CMK (cell line): ENCODE measurements at places on chromosomes 1 and 21.

DNA sequence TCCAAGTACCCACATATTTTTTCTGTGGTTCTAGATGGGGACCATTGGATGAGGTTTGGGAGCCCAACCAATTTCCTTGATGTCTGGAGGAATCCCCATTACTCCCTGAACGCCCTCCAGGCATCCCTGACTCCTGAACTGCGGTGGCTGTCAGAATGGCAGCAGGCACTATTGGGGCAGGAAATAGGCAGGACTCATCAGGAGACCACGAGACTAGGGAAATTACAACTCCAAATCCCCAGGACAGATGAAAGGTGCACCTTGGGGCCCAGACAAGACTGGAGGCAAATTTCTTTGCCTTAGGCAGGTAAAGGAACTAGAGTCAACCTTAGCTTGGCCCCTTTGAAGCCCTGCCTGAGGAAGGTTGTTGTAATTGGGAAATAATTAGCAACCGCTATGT, 1.1 kb downstream of the CGN start:
- no peak for DNase-seq

GRCh38 chr1:110060662-110061060, 9.8 kb downstream of the ALX3 start:
- no peak for DNase-seq

GRCh38 chr1:23393706-23394105, 24.1 kb upstream of the ZNF436 start:
- no peak for DNase-seq

DNA sequence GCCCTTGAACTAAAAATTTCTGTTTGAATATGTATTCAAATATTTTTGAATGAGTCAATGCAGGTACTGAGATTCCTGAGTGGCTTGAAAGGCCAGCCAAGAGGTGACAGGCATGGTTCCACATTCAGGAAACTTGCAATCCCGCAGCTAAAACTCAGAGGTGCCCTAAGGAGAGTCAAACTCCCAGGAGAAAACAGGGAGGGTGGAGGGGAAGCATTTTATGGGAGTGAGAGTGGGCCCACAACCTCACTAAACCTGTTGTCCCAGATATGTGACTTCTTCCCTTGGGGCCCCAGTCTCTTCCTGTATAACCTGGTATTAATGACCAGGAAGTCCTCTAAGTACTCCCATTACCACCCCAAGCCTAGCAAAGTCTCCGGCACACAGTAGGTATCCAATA, 189.6 kb downstream of the PLPP3 start:
- DNase-seq = no peak

- no peak for DNase-seq
Observed at GRCh38 chr1:156511644-156512043, 11.1 kb upstream of the MEF2D start.

DNA sequence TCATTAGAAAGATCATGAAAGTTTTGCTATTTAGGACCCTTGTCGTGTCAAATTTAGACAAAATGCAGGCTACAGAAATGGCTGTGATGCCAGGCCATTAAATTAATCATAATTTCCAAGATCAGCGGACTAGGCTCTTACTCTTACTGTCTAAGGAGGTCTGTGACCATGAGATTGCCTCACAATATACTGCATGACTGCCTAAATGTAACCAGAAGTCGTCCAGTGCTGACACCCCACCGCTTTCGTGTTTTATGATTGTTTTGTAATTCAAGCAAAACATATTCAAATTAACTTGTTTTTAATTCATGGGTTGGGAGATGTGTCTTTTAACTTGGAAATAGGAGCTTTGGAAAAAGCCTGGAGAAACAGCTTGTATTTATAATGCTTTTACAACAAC, 947.5 kb downstream of the BRINP3 start:
- no peak for DNase-seq

- no peak for DNase-seq
Observed at GRCh38 chr1:230284891-230285290, 141.2 kb downstream of the PGBD5 start.

GRCh38 chr21:17495680-17496079, 17.2 kb upstream of the CXADR start:
- no peak for DNase-seq

DNA sequence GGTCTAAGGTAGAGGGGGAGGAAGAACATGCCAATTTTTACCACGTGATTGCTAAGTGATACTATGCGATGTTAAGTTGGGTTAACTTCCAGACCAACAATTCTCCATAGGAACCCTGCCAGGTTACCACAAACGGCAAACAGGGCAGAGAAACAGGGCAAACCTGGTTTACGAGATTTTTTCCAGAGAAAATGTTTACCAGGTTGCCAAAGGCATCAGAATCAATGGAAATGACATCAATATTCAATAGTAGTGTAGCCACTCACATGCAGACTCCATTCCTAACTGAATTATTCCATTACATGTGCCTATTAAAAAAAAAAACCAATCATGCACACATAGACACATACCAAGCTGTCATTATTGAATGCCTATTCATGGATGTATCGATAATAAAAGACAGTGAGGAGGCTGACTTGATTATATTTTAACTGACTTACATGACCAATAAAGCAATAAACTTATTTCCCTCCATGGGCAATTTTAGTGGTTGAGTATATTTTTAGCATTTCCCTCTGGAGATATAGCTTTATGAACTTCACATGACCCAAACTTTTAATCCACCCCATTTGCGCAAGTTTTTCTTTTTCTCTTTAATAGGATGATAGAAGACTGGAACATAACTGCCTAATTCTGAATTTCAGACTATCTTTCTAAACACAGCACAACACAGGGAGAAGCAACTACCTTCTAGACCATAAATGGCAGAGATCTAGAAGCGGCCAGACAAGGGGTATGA, 40.5 kb upstream of the KCNE1 start:
- no peak for DNase-seq

DNA sequence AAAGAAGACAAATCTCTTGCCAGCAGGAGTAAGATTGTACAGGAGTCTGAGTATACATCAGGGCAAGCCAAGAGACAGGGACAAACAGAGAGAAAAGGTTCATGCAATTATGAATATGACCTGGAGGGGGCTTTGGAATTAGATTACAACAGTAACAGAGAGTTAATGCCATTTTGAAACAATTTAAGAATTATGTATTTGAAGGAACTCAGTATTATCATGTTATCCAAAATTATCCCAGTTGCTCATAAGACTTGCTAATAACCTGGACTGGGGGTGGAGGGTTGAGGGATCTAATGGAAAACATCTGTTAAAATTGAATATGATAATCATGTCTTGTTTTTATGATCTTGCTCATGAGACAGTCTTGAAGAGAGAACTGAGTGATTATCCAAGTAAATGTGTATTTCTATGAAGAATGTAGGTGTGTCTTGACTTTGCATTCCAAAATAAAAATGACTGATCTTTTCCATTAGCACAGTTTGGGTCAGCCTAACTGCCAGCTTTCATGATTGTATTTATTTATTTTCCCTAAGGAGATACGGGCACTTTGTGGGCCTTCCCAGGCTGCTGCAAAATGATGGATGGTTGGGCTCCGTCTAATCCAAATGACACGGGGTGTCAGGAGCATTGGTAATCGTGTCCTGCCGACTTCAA, 117.7 kb downstream of the ERG start:
- no peak for DNase-seq

DNA sequence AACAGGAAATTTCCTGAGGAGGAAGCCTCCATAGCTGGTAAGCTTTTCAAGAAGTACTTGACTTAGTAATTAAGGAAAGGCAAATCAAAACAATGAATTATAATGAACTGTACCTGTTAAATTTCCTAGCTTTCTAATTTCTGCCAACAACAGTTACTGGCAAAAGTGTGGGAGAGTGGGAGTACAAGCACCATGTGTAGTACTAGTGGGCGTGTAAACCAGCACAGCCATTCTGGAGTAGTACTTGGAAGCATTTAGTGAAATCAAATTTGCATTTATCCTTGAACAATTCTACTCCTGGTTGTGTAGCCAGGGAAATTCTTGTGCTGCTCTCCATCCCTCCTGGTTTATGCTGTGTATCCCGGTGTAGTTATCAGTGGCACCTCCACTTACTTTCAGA, 190.8 kb downstream of the PRDM2 start:
- DNase-seq = no peak

DNA sequence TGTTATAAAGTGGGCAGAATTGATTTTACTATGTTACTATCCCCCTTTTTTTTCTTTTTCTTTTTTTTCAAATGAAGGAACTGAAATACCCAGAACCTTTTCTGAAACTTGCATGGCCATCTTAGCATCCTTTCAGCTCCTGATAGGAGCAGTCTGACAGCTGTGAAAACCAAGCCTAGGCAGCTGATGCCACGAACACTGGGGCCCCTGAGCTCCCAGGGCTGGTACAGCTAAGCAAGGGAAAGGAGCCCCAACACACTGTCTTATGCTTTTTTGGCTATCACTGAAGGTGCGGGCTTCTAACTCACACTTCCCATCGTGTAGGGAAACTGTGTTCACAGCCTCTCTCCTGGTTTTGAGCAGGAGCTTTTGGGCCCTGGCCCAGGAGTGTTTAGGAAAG, 23.0 kb upstream of the CAMK1G start:
- DNase-seq = no peak

DNA sequence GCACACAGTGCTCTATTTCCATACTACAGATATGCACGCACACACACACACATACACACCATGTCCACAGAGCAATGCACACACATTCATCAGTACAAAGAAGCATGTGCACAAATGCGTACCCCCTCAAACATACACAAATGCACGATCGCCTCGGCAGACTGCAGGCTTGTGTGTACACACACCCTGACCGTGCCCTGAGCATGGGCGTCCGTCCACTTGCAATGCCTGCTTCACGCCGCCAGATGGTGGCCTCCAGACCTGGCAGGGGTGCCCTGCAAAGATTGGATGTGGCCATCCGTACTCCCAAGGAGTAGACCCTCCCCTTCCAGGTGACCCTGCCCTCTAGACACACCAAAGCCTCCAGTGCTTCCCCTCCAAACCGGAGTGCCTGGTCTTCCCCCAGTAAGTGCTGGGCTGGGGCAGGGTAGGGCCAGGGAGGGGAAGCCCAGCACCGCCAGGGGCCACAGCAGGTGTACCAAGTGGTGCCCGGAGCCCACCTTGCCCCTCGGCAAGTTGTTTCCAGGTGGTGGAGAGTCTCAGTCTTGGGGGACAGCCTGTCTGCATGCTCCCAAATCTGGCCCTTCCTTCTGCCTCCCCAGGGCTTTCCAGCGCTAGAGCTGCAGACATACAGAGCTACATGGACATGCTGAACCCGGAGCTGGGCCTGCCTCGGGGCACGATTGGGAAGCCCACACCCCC, 20.6 kb downstream of the ESPN start:
- DNase-seq = no peak

GRCh38 chr1:161074676-161075368, 5.1 kb upstream of the ARHGAP30 start:
- DNase-seq = no peak

- DNase-seq = no peak
Observed at GRCh38 chr1:47871799-47872353, 125.3 kb downstream of the TRABD2B start.

GRCh38 chr1:16631248-16632043, 18.1 kb upstream of the NBPF1 start:
- no peak for DNase-seq

- no peak for DNase-seq
Observed at GRCh38 chr1:44636688-44637598, 37.3 kb downstream of the TMEM53 start.

DNA sequence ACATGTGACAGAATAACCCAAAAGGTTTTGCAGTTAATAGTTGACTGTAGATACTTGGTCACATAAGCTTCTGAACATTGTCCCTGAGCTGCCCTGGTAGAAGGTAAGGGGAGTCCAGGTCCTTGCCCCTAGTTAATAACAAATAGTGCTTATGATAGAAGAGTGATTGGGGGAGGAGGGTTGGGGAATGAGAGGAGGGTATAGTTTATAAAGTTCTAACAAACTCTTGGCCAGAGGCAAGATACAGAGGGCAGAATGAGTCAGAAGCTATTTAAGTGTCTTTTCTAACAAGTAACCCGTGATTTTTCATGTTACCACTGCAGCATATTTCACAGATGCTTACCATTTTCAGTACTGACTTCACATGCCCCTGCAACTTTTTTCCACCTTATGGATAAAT, 26.7 kb upstream of the MYOCOS start:
- no peak for DNase-seq

GRCh38 chr1:209486861-209487593, 96.5 kb upstream of the CAMK1G start:
- no peak for DNase-seq

DNA sequence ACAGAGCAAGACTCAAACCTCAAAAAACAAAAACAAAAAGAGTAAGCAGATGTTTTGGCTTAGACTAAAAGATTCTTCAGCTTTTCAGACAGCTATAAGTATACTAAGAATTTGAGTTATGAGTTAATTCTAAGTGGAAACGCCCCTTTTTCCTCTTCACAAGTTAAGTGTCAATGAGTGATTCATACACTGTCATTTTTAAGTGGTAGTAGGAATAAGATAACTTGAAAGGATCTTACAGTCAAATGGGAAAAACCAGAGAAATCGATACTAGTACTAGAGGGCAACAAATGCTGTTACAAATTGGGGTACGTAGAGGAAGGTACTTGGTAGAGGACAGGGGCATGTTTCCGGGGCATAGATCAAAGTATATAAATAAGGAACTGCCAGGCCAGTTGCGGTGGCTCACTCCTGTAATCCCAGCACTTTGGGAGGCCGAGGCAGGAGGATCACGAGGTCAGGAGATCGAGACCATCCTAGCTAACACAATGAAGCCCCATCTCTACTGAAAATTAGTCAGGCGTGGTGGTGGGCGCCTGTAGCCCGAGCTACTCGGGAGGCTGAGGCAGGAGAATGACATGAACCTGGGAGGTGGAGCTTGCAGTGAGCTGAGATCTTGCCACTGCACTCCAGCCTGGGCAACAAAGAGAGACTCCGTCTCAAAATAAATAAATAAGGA, 7.4 kb downstream of the H3-3A start:
- DNase-seq = no peak

DNA sequence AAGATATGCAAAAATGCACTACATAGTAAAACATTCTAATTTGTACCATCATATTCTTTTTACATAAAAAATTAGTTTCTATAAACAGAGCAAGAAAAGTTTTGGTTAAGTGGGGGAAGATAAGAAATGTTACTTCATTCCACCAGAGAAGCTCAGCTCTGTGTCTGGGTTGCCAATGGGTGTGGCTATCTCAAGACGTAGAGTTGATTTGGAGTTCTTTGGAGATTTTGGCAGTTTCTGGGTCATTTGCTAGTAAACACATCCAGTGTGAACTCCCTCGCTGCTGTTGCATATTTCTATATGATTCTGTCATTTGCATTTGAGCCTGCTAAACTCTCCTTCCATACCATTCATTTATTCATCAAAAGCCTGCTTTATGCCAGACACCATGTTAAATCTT, 7.2 kb downstream of the RGL1 start:
- no peak for DNase-seq

DNA sequence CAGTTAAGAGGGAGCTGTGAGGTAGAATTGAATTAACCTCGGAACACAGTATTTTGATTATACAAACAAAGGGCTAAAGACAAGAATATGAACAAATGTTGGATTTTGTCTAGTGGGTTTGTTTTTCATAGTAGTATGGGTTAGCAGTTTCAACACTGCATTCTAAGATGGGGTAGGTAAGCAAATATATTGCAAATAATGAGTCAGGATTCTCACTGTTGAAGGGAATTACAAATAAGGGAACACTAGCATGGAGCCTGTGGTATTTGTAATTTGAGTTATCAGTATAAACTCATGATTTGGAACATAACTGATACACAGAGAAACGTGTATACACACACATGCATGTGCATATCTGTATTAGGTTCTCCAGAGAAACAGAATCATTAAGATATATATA, 44.5 kb downstream of the CD55 start:
- no peak for DNase-seq

GRCh38 chr1:16146279-16147155, 9.4 kb downstream of the EPHA2 start:
- DNase-seq = no peak
